Panc1 (cell line): ENCODE measurements at places on chromosomes 12 and 14.

- no peak for DNase-seq
These were observed 118.1 kb upstream of the FOXN3 start for GRCh38 chr14:89534902-89535685.

GRCh38 chr12:109596418-109597244, 23.0 kb downstream of the MVK start:
- no peak for DNase-seq

DNA sequence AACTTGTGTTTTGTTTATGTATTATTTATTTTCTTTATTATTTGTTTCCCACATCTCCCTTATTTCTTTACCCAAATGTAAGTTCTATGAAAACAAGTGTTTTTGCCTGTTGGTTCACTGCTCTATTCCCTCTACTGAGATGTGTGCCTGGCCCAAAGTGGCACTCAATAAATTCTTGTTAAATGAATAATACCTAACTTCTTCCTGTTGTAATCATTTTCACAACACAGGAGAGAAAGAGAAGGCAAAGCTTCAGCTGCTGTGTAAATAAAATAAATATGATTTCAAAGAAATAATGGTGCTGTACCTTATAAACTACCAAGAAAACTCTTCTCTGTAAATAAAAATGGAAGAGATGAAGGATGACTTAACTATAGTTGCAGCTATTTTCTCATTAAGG, 116.2 kb downstream of the TRHDE start:
- no peak for DNase-seq

DNA sequence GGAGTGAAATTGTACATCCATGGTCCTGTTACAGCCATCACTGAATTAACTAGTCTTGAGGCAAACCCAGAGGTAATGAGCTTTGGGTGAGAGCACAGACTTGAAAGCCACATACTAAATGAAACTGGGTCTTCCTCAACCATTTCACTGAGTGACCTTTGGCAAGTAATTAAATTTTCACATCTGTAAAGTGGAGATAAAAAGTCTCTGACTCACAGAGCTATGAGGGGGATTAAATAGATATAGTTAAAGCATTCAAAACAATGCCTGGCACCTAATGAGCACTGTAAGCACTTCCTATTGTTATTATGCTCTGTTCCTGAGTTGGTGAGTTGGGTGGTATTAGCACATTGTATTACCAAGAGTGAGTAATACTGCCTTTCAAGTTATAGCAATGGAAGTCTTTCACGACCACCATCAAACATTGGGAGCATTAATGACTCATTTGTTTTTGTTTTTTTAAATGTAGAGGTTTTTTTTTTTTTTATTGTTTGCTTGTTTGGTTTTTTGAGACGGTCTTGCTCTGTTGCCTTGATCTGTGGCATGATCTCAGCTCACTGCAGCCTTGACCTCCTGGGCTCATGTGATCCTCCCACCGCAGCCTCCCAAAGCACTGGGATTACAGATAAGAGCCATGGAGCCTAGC, 12.5 kb upstream of the STRN3 start:
- no peak for DNase-seq

- no peak for DNase-seq
These were observed 351.7 kb upstream of the MDGA2 start for GRCh38 chr14:48027115-48027514.

DNA sequence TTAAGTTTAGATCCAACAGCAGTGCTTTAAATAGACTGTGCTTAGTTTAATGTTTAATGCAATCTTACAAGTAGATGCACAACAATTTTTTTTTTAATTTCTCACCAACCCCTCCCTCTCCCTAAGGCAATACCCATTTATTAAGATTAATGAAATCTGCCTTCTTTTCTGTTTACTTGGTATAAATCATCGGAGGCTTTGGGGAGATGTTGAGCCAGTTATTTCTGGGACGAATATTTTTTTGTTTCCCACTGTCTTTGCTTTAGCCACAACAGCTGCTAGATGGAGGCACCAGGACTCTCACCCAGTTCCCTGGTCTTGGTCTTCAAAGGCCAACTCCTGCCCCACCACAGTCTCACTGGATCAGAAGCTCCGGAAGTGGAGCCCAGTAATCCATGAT, 113.4 kb downstream of the PLXNC1 start:
- no peak for DNase-seq

DNA sequence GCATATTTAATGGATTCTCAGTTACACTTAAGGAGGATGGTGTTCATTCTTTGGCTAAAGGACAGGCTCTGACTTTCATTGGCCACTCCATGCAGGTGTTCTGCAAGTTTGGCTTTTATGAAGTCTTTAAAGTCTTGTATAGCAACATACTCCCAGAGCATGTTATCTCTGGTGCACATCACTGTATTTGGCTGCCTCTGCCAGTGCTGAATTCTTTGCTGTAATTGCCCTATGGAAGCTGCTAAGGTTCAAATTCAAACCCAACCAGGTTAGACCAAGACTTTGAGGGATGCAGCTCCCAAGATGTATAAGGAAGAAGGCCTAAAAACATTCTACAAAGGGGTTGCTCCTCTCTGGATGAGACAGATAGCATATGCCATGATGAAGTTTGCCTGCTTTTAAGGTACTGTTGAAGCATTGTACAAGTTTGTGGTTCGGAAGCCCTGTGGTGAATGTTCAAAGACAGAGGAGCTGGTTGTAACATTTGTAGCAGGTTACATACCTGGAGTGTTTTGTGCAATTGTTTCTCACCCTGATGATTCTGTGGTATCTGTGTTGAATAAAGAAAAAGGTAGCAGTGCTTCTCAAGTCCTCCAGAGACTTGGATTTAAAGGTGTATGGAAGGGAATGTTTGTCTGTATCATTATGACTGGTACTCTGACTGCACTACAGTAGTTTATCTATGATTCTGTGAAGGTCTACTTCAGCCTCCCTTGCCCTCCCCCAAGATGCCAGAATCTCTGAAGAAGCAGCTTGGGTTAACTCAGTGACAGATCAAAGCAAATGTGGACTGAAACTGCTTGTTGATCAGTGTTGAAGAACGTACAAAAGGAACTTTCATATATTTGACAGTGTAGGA, 19.4 kb downstream of the TMEM116 start:
- no peak for DNase-seq
